ENCODE measurements at places on chromosomes 5 and 9. TPM values are rescaled to one million over a fixed set of nuclear protein-coding genes. Genes with fewer than 3 reads are reported as not detected.

DNA sequence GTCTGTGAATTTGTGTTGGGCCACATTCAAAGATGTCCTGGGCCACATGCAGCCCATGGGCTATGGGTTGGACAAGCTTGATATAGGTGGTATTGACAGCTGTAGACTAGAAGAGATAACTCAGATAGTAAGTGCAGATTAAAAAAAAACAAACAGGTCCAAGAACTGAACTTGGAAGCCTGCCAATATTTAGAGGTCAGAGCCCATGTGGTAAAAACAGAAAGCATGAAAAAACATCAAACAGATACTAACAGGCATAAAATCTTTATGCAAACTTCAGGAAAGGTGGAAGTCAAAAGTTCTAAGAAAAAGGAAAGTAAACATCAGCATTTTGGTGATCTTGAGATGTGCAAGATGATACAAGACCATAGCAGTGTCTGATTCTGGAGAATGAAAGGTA lies 155.1 kb upstream of the NR4A3 start:
- H3K27me3 ChIP-seq: no peaks in the 10 kb centered on the region
- no peaks in the 10 kb centered on the region for H3K36me3 ChIP-seq
- H3K4me3 ChIP-seq: no peak overlapping the region
- no peak overlapping the region for H3K27ac ChIP-seq
- no peaks in the 10 kb centered on the region for H3K4me1 ChIP-seq

The FBP1 gene
- 9.2 TPM for total RNA-seq

DNA sequence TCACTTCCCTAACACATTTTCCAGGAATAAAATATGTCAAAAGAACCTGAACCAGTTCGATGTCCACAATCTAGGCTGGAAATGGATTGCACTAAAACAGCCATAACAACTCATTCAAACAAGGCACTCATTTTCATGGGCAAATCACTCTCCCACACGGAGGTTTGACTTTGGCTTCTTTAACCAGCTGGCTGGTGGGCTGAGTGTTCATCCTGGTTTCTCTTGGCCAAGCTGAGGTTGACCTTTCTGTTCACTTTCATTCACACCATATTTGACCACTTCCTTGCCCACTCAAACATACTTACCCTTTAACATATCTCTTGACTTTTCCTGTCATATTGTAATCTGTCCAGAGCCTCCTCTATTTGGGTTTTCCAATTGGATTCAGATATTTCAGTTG lies 5.4 kb downstream of the IL7R start:
- peak overlapping the region; percentile 97 for H3K27ac ChIP-seq
- peak overlapping the region; percentile 82 for H3K4me3 ChIP-seq
- no peaks in the 10 kb centered on the region for H3K27me3 ChIP-seq
- DNase-seq: no peak

DNA sequence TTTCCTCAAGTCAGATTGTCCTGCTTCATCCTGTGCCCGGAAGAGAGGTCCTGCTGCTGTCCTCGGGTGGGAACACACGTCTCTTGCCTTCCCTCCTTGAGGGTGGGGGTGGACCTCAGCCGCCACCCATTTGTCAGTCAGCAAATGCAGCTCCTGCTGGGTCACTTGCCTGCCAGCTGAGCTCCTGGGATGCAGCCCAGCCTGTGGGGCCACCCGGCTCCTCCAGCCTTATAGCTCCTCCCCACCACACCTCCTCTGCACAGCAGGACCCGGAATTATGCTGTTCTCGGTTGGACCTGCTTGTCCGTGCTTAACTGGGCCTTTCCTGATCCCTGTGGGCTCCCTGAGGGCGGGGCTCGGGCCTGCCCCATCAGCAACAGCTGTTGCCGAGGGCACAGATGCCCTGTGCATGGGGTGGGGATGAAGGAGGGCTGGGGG lies 52.7 kb downstream of the RXRA start:
- no peak for DNase-seq
- H3K4me1 ChIP-seq: peaks cover 23% of the 10 kb centered on the region
- H3K27ac ChIP-seq: no peak overlapping the region
- no peak overlapping the region for H3K4me3 ChIP-seq
- no peaks in the 10 kb centered on the region for H3K36me3 ChIP-seq

Measured in CD4-positive, alpha-beta memory T cell (primary cell).